ENCODE measurements at places on chromosomes 16 and 17.

- no peak for DNase-seq
Measured at GRCh38 chr16:56190048-56190676, 1.1 kb upstream of the GNAO1 start.

DNA sequence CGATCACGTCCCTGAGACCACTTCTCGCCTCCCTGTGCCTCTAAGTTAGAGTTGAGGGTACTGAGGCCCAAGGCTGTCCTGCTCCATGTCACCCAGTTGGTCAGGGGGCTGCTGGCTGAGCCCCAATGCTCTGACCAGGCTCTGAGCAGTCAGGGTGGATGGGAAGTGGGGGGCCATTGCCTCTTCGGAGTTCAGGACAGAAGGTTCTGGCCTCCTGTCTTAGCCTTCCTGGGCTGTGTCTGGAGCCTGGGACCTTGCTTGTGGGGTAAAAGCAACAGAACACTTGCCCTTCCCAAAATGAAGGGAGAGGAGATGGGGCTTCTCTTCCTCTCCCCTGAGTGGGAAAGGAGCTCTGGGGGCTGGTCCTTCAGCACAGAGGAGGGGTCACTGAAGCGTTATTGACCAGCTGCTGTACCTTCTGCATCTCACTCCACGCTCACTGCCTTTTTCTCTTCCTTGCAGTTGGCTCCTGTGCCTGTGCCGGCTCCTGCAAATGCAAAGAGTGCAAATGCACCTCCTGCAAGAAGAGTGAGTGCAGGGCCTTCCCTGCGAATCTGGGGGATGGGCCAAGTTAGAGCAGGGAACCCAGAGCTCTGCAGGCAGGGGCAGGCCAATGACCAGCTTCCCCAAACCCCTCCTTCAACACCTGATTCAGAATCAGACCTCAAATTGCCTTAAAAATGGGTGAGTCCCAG is 580 bp downstream of the MT1X start:
- DNase-seq, result no peak

GRCh38 chr17:61412860-61413660 is 13.4 kb downstream of the TBX2 start:
- DNase-seq, result no peak

- DNase-seq, result no peak
Measured at GRCh38 chr16:23434380-23434779, 18.6 kb downstream of the COG7 start.

GRCh38 chr17:42271006-42271778 is 5.0 kb downstream of the STAT5B start:
- DNase-seq, result no peak

GRCh38 chr17:44779211-44780025 is 20.6 kb downstream of the ADAM11 start:
- DNase-seq, result peak; percentile 72

GRCh38 chr17:35912942-35913341 is 17.6 kb downstream of the RDM1 start:
- no peak for DNase-seq

GRCh38 chr17:1002412-1002753 is 5.5 kb downstream of the TIMM22 start:
- no peak for DNase-seq

GRCh38 chr17:70961341-70961740 is 792.0 kb downstream of the KCNJ2 start:
- no peak for DNase-seq

GRCh38 chr16:88608076-88608475 is 30.3 kb upstream of the IL17C start:
- no peak for DNase-seq

DNA sequence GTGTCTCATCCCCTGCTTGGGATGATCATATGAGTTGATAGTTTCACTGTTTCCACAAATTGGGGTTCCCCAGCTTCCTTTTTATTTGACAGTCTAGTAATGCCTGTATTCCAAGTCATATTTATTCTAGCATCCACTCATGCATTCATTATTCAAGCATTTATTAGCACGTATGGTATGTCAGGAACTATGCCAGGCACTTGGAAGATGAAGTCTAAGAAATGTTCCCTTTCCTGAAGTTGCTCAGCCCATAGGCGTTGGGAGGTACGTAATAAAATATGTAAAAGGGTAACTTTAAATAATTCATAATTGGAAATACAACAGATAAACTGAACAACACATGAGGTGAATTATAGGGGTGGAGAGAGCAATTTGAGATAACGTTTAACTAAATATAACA is 338.0 kb upstream of the MAF start:
- DNase-seq, result no peak

GRCh38 chr17:21455761-21456160 is 79.6 kb downstream of the KCNJ12 start:
- DNase-seq, result no peak

GRCh38 chr17:76414334-76415295 is 30.2 kb downstream of the SPHK1 start:
- no peak for DNase-seq

DNA sequence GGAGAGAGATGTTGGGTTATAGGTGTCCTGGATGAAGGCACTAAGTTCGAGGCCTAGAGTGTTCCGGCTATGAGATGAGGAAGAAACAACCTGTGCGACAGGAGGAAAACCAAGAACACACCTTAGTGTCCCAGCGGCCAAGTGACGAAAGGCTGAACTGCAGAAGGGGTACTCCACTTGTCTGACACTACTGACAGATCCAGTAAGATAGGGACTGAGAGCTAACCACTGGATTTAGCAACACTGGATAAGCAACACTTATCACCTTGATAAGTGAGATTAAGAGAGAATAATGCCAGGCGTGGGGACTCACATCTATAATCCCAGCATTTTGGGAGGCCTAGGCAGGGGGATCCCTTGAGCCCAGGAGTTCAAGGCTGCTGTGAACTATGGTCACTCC is 7.1 kb downstream of the XPO6 start:
- DNase-seq, result no peak

GRCh38 chr16:16884451-16884850 is 505.5 kb downstream of the NPIPA7 start:
- no peak for DNase-seq

DNA sequence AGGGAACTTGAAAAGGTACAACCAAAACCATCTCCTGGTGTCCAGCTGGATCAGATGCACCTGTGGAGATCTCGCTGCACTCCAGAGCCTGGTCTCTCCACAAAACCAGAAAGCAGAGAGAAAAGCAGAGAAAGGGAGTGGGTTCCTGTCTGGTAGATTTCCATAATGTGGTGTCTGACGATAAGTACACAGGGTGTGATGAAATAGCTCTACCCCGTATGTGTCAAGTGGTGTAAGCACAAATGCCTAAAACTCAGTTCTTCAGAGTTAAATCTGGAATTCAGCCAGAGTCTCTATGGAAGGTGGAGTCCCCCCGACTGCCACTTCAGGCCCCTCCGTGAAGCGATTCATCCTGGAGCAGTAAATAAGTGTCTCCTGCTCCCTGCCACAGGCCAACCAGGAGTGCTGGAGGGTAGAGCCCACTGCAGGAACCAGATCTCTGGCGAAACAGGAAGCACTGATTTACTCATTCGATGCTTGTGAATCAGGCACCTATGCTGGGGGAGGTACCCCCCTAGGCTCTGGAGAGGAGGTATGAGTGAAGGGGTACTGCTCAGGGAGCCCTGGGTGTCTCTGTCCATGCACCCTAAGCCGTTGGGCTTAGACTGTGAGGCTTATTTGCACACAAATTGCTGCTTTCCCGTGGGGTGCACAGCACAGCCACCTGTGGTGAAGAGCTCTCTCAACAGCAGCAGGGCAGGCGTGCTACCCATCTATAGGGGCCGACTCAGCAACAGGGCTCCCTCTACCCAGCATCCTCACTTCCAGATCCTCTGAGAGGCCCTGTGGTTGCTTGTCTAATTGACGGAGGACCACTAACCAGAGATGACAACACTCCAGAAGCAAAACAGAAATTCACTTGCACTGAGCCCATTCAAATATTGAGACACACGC is 97.1 kb upstream of the MYOCD start:
- no peak for DNase-seq

GRCh38 chr16:67858500-67858899 is 11.0 kb upstream of the CENPT start:
- DNase-seq, result no peak

GRCh38 chr17:42286411-42287221 is 1.7 kb upstream of the STAT5A start:
- no peak for DNase-seq

GRCh38 chr16:68686905-68687304 is 41.8 kb downstream of the CDH3 start:
- no peak for DNase-seq

- no peak for DNase-seq
Measured at GRCh38 chr16:5030251-5030870, 3.4 kb downstream of the NAGPA start.

- DNase-seq, result no peak
Measured at GRCh38 chr16:50303041-50303604, 36.8 kb downstream of the ADCY7 start.

DNA sequence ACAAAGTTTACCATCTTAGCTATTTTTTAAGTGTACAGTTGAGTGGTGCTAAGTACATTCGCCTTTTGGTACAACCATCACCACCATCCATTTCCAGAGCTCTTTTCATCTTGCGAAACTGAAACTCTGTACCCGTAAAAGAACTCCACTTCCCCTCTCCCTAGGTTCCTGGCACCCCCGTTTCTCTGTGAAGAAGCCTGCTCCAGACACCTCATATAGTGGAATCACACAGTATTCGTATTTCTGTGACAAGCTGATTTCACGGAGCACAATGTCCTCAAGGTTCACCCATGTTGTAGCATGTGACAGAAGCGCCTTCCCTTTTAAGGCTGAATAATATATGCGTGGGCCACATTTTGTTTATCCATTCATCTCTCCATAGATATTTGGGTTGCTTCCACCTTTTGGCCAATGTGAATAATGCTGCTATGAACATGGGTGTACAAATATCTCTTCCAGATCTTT is 54.2 kb upstream of the MAP3K14 start:
- no peak for DNase-seq

GRCh38 chr17:18016426-18016825 is 22.5 kb downstream of the ATPAF2 start:
- DNase-seq, result no peak

GRCh38 chr16:81280393-81280792 is 34.4 kb upstream of the GAN start:
- DNase-seq, result no peak

DNA sequence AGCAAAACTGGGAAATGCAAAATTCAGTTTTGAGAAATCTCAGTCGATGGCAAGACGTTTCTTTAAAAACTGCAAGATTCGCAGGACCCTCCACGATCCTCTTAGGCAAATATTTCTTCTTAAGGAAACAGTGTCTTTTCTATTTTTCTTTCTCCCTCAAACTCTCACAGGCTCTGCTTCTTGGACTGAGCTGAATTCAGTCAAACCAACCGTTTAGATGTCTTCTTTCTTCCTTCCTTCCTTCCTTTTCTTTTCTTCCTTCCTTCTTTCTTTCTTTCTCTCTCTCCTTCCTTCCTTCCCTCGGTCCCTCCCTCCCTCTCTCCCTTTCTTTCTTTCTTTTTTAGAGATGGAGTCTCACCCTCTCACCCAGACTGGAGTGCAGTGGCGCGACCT is 67.2 kb upstream of the AXIN2 start:
- no peak for DNase-seq

GRCh38 chr16:397736-398332 is 835 bp downstream of the NME4 start:
- no peak for DNase-seq

DNA sequence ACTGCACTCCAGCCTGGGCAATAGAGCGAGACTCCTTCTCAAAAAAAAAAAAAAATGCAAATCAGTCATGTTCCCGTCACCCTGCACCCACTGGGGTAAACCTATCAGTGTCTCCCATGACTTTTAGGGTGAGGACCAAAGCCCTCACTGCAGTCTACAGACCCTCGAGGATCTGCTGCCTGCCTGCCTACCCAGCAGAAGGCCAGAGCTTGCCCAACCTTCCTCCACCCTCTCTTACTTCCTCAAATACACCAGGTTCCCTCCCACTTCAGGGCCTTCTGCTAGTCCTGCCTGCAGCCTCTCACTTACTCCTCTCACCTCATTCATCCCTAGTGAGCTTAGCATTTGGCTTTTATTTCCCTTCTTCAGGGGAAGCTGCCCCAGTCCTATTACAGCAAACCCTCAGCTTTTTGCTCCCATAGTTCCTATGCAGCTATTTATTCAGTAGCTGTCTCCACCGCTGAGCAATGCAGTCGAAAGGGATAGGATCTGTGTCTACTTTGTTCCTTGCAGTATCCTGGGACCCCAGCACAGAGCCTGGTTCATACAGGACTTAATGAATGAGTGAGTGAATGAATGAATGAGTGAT is 17.8 kb upstream of the TOB1 start:
- DNase-seq, result no peak

- no peak for DNase-seq
Measured at GRCh38 chr17:68587847-68588246, 13.3 kb downstream of the FAM20A start.

DNA sequence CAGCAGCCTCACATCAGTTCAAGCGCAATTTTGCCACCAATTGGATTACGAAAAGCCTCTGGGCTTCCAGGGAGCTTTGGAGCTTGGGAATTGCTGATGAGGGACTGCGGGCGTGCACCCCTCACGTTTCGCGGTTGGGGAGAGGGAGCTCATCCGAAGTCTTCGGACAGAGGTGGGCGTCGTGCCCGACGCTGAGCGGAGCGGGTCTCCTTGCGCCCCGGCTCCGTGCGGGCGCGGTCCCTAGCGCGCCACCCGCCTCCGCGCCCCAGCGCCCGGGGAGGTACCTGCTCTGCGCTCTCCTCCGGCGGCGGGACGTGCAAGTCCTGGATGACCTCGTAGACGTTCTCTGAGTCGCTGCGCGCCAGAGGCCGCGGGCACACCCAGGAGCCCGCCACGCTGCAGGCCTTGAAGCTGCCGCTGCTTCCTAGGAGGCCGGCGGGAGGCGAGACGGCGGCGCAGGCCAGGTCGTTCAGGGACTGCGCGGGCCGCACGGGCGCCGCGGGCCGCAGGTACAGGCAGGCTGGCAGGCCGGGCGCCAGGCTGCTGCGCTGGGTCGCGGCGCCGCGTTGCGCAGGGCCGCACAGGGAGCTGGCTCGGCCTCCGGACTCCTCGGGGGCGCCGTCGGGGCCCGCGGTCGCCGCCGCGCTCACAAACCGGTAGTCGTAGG is 3.2 kb downstream of the ARHGAP27 start:
- DNase-seq, result no peak

DNA sequence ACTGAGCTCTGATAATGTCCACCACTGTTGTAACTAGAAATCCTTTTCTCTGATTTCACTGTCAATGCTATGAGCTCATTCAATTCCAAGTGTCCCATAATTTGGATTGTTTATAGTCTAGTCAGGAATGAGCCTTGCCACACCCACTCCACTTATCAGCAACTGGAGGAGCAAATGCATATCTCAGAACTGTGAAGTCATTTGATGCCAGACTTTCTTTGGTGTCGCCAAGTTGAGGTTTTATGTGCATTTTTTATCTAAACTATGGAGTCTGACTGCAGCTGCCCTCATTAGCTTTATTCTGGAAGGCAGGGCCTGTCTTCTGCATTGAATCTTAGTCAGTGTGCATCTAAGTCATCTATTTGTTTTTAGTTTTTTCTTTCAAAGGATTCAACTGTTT is 361.3 kb downstream of the PMP22 start:
- DNase-seq, result no peak

GRCh38 chr17:3557768-3558583 is at the start of gene TRPV3:
Gene TRPV3, minus strand, starts transcription at chr17:3557812. Its CDS starts 2,962 bp downstream, at chr17:3554850.
- peak; percentile 54 for DNase-seq

Measured in stimulated activated CD8-positive, alpha-beta memory T cell treated with anti-CD3 and anti-CD28 coated beads, Interleukin-4, amount 100 ng/mL, for 4 hours (primary cell).